Fibroblast of skin of abdomen (primary cell): ENCODE measurements at places on chromosomes 3 and 15.
A peak's percentile ranks its signal among the peaks of the same experiment; 100 is the strongest.

DNA sequence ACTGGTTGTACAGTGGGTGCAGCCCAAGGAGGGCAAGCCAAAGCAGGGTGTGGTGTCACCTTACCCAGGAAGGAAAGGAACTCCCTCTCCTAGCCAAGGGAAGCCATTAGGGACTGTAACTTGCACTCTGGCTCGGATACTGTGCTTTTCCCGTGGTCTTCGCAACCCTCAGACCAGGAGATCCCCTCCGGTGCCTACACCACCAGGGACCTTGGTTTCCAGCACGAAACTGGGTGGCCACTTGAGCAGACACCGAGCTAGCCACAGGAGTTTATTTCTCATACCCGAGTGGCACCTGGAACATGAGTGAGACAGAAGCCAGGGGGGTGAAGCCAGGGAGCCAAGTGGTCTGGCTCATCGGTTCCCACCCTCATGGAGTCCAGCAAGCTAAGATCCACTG is 90.7 kb downstream of the ZBBX start:
- no peak for DNase-seq

GRCh38 chr15:80182611-80183261 is 29.9 kb downstream of the FAH start:
- peak; percentile 62 for DNase-seq

DNA sequence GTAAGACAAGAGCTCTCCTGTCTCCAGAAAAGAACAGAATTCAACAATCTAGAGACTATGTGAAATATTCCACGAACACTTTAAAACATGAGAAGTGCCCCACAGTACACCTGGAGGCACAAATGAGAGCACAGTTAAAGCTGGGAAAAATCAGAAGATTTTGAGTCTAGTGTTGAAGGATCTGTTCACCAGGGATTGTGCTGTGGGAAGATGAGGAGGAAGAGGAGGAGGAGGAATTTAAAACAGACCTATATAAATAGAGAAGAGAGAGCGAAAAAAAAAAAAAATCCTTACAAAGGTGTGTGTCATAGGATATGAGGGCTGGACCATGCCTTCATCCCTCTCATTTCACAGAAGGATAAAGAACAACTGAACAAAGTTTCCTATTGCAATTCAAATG is 361.0 kb upstream of the SEMA6D start:
- no peak for DNase-seq

- peak; percentile 45 for DNase-seq
Observed at GRCh38 chr3:185935465-185936272, 2.1 kb downstream of the TRA2B start.
